Immature natural killer cell (primary cell): ENCODE measurements at places on chromosomes 13 and 19. TPM values are rescaled to one million over a fixed set of nuclear protein-coding genes. Genes with fewer than 3 reads are reported as not detected.
A peak's percentile ranks its signal among the peaks of the same experiment; 100 is the strongest.

EMC10 gene
- polyA plus RNA-seq, result 9.5 TPM

SMAD9 gene
- not detected for polyA plus RNA-seq

CBARP gene
- not detected for polyA plus RNA-seq

GRCh38 chr13:84655677-84656076 lies 773.4 kb upstream of the SLITRK1 start:
- no peaks in the 10 kb centered on the region for H3K4me1 ChIP-seq
- no peak overlapping the region for H3K4me3 ChIP-seq
- H3K27me3 ChIP-seq, result no peaks in the 10 kb centered on the region
- no peaks in the 10 kb centered on the region for H3K36me3 ChIP-seq

- no peaks in the 10 kb centered on the region for H3K27me3 ChIP-seq
- H3K27ac ChIP-seq, result no peak overlapping the region
- DNase-seq, result no peak
- peaks cover 4% of the 10 kb centered on the region for H3K36me3 ChIP-seq
Measured at GRCh38 chr13:80906860-80907259, 565.9 kb upstream of the SPRY2 start.

GRCh38 chr19:7971553-7972520 lies 28.4 kb upstream of the TIMM44 start:
- no peak for DNase-seq
- H3K4me3 ChIP-seq, result no peak overlapping the region
- no peak overlapping the region for H3K27ac ChIP-seq
- H3K36me3 ChIP-seq, result no peaks in the 10 kb centered on the region
- no peaks in the 10 kb centered on the region for H3K27me3 ChIP-seq
- peaks cover 17% of the 10 kb centered on the region for H3K4me1 ChIP-seq

DNA sequence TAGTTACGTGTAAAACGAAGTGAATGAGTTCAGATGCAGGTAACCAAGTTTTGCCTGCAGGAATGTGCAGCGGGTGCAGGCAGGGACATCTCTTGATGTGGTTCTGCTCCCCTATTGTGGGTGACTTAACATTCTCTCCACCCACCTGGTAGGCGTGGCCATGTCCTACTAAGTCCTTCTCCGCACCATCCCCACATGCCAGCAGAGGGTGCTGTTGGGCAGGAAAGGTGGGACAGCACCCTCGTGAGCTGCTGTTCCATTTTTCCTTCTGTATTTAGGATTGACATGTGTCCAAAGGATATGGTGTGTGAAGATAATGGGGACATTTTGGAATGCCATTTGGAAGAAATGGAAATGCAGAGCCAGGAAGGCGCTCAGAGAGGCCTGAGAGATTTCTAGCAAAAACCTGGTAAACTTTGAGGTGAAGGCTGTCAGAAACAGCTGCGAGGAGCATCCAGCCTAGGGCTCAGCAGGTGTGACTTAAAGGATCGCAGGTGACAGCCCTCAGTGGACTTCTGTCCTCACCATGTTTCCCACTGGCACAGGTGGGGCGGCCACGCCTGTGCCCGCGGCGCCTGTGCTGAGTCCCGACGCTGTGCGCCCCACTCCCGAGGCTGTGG lies 26.2 kb upstream of the MCF2L start:
- H3K4me3 ChIP-seq, result peak overlapping the region; percentile 98
- H3K4me1 ChIP-seq, result peaks cover 8% of the 10 kb centered on the region
- peak; percentile 90 for DNase-seq
- peaks cover 7% of the 10 kb centered on the region for H3K27me3 ChIP-seq
- H3K27ac ChIP-seq, result no peak overlapping the region
- H3K36me3 ChIP-seq, result no peaks in the 10 kb centered on the region
